Colonic mucosa (tissue), 4 donors: ENCODE measurements at places on chromosomes 4 and X. TPM values are rescaled to one million over a fixed set of nuclear protein-coding genes. Genes with fewer than 3 reads are reported as not detected.

DNA sequence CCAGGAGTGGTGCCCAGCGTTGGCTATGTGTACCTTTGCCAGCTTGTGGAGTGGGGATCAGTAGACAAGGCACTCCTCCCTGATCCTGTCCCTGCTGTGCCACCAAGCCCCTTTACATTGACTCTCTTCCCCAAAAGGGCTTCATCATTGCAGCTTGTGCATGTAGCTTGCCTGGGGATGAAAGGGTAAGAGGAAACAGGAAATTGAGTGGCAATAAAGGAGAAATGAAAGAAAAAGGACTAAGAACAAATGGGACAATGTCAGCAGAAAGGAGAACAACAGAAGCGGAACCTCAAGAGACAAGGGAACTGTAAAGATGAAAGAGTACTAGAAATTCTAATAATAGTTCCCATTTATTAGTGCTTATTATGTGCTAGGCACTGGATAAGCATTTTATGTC is 8.7 kb upstream of the IL13RA1 start:
- DNase-seq = no peak

DNA sequence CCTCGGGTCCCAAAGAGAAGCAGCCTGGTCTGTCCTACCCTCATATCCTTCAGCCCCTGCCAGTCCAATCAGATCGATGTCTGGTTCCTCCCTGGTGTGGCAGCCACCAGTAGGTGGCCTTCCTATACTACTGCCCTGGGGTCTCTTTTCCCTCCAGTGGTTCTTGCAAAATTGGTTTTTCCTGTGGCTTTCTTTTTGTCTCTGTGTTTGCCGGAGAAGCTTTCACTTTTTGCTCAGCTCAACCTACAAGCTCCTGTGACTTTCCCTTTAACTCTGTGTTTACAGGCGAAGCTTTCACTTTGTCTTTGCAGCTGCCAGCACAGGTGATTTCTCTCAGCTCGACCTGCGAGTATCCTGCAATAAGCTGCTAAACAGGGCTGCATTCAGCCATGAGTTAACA is 46.8 kb downstream of the UGT2A3 start:
- peak; percentile 46 for DNase-seq

DNA sequence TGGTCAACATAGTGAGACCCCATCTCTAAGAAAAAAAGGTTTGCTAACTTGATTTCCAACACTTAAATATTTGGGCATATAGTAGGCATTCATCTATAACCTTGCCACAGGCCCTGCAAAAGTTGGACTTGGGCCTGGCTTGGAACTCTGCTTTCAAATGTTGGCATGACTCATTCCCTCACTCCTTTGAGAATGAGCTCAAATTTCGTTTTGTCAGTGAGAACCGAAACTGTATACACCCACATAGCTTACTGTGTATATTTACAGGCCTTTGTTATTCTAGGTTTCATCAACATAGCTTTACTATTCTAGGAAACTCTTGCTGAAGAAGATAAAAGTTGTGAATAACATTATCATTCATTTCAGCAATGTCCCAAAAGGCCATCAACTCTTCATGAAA is 88.7 kb upstream of the ELOVL6 start:
- DNase-seq = no peak

DNA sequence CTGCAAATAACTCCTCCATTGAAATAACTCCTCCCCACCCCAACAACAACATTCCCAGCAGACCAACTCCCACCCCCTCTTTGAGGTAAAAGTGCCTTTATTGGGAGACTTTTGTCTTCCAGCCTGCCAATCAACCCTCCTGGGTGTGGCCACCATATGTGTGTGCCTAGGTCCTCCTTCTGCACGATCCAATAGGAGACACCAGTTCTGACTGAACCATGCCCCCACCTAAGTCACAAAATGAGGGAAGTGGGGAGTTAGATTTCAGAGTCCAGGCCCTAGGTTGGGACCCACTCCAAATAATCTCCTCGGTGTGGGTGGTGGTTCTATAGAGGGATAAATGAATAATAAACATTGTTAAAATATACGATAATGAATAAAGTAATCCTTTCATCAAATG is 3.0 kb downstream of the PLP2 start:
- DNase-seq = no peak

- no peak for DNase-seq
Observed at GRCh38 chr4:183561905-183562304, 57.0 kb downstream of the ING2 start.

GRCh38 chr4:136811496-136812077 is 720.7 kb downstream of the PCDH18 start:
- DNase-seq = no peak

GRCh38 chrX:83511208-83511607 is 3.1 kb downstream of the POU3F4 start:
- no peak for DNase-seq

DNA sequence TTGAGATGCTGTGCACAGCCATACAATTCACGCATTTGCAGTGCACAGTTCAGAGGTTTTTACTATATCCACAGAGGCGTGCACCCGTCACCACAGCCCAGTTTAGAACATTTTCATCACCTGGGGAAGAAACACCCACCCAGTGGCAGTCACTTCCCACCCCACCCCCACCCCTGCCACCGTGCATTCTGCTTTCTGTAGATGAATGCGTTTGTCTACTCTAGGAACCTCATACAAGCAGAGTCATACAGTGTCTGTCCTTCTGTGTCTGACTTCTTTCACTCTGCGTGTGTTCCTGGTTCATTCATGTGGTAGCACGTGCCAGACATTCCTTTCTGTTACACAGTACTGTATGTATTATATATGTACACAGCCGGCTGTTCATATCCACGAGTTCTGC is 122.8 kb downstream of the TBL1X start:
- no peak for DNase-seq

GRCh38 chr4:179666226-179666625 is 2224.0 kb upstream of the AGA start:
- no peak for DNase-seq

- no peak for DNase-seq
Observed at GRCh38 chrX:133804072-133804471, 181.3 kb downstream of the GPC3 start.

DNA sequence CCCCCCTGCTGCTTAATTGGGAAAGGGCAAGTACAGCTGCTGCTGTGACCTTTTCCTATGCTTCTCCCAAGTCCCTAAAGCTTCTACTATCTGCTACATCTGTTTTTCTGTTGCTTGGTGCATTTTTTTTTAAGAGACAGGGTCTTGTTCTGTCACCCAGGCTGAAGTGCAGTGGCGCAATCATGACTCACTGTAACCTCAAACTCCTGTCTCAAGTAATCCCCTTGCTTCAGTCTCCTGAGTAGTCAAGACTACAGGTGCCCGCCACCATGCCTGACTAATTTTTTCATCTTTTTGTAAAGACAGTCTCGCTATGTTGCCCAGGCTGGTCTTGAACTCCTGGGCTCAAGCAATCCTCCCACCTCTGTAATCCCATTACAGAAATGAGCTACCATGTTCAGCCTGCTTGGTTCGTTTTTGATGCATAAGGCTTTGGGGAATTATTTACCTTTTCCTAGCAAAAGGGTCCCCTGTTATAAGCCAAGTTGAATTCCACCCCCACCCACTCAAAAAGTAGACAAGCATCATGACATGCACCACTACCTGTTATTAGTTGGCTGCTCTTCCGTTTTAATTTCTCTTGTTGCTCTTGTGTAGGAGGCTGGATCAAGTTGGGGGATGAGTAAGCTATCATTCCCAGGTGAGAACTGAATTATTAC is 39.6 kb downstream of the DGKK start:
- no peak for DNase-seq

- DNase-seq = no peak
Observed at GRCh38 chr4:113823291-113823659, 61.7 kb upstream of the CAMK2D start.

- DNase-seq = no peak
Observed at GRCh38 chr4:66972087-66972486, 573.2 kb downstream of the CENPC start.

- DNase-seq = peak; percentile 64
Observed at GRCh38 chr4:185219551-185220344, 10.3 kb downstream of the SNX25 start.

DNA sequence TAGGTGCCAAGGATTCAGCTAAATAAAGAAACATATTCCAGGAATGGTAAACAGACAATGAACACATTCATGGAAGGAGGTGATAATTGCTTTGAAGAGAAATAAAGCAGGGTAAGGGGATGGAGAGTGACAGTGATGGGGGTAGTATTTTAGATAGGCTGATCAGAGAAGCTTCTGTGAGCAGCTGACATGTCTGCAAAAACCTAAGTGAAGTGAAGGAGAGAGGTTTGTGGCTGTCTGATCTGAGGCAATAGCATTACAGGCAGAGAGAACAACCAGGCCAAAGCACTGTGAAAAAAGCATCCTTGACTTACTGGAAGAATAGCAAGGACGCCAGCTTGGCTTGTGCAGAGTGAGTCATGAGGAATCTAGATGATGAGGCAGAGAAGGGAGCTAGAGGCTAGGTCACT is 271.9 kb upstream of the GATB start:
- DNase-seq = no peak

- no peak for DNase-seq
Observed at GRCh38 chr4:56733352-56733751, 52.3 kb upstream of the HOPX start.

DNA sequence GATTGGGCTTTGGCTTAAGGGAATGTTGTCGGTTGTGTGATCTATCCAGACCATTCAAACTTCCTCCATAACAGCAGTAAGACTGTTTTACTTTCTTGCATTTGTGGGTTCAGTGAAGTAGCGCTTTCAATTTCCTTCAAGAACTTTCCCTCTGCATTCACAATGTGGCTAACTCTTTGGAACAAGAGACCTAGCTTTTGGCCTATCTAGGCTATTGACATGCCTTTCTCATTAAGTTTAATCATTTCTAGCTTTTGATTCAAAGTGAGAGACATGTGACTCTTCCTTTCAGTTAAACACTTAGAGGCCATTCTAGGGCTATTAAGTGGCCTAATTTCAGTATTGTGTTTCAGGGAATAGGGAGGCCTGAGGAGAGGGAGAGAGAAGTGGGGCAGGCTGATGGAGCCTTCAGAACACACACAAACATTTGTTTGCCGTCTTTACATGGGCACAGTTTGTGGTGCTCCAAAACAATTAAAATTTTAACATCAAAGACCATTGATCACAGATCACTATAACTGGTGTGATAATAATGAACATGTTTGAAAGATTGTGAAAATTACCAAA is 34.1 kb downstream of the ADH5 start:
- no peak for DNase-seq

DNA sequence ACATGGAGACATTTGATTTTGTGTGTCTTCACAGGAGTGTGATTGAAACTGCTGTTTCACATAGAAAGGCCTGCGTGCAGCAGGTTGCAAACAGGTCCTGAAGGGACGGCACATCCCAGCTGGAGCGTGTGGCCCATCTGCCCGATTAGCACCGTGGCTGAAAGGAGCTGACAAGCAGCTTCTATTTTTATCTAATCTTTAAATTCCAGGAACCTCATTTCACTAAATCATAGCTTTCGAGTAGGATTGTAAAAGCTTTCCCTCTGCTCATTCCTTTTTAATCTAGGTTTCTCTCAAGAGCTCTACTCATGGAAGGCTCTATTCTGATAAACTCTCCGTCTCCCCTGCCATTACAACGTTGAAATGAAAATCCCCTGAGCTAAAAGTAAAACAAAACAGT is 106.8 kb downstream of the FSTL5 start:
- DNase-seq = no peak

GRCh38 chr4:99135541-99136162 is 8.4 kb downstream of the ADH4 start:
- no peak for DNase-seq

- no peak for DNase-seq
Observed at GRCh38 chr4:174349156-174349555, 65.4 kb downstream of the CEP44 start.

- no peak for DNase-seq
Observed at GRCh38 chr4:130056286-130056685, 960.3 kb downstream of the C4orf33 start.

- DNase-seq = no peak
Observed at GRCh38 chrX:32825009-32825408, 386.3 kb downstream of the DMD start.

DNA sequence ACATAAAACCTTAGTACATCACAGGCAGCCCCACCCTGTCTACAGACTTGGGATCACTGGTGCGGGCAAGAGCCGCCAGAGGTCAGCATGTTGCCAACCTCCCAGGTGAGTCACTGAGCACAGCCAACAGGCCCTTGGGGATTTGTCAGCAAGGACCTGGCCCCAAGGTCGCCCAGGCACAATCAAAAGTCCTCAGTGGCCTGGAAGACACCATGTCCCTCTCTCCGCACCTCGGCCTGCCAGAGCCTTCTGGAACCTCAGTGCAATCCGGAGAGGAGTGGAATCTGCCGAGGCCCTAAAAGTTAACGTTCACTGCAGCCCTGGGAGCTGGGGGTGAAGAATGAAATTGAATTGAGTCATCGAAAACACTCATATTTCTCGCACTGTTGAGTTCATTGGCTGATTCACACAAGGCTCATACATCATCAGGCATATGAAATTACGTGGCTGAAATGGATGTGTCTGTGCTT is 74.3 kb downstream of the WFS1 start:
- DNase-seq = no peak

GRCh38 chr4:7786517-7786916 is 153.1 kb downstream of the AFAP1 start:
- DNase-seq = no peak

DNA sequence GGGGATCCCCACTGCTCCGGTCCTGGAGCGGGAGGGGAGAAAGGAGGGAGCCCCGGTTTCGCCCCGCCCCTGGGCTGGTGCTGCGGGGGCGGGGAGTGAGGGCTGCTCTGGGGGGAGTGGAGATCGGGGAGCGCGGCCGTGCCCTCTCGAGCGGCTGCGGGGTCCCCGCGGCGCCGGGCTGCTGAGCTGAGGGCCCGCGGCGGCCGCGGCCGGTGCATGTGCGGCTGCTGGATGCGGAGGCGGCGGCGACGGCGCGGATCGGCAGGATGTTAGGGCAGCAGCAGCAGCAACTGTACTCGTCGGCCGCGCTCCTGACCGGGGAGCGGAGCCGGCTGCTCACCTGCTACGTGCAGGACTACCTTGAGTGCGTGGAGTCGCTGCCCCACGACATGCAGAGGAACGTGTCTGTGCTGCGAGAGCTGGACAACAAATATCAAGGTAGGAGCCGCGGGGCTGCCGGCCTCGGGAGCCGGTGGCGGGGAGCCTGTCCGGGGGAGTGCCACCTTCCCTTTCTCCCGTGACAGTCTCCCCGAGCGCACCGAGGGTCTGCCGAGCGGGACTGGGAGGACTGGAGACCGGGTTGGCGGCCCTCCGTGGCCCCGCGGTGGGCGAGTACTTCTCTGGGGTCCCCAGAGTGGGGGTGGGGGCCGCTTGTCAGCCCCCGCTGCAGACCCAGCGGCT is at the start of gene ING2:
Gene ING2 (plus strand): TSS at position 129 of the 681 bp plus-strand sequence. CDS start 138 bp downstream, at position 267.
- DNase-seq = peak; percentile 54

Gene PHKA1
- 4.7 TPM for total RNA-seq

Gene HHIP
- 5.9 TPM for total RNA-seq

Gene GASK1B
- 13.6 TPM for total RNA-seq

Gene TMPRSS11A
- total RNA-seq = not detected

Gene RGN
- total RNA-seq = 0.89 TPM

Gene CDK16
- 147 TPM for total RNA-seq

Gene MAPK10
- total RNA-seq = 4.4 TPM

Gene MAGEE2
- total RNA-seq = 0.10 TPM

Gene LDOC1
- total RNA-seq = 3.8 TPM
